ENCODE measurements at places on chromosomes 16 and 17. TPM values are rescaled to one million over a fixed set of nuclear protein-coding genes. Genes with fewer than 3 reads are reported as not detected.

GRCh38 chr16:76487411-76488064 lies 210.3 kb downstream of the CNTNAP4 start:
- no peak for DNase-seq

DNA sequence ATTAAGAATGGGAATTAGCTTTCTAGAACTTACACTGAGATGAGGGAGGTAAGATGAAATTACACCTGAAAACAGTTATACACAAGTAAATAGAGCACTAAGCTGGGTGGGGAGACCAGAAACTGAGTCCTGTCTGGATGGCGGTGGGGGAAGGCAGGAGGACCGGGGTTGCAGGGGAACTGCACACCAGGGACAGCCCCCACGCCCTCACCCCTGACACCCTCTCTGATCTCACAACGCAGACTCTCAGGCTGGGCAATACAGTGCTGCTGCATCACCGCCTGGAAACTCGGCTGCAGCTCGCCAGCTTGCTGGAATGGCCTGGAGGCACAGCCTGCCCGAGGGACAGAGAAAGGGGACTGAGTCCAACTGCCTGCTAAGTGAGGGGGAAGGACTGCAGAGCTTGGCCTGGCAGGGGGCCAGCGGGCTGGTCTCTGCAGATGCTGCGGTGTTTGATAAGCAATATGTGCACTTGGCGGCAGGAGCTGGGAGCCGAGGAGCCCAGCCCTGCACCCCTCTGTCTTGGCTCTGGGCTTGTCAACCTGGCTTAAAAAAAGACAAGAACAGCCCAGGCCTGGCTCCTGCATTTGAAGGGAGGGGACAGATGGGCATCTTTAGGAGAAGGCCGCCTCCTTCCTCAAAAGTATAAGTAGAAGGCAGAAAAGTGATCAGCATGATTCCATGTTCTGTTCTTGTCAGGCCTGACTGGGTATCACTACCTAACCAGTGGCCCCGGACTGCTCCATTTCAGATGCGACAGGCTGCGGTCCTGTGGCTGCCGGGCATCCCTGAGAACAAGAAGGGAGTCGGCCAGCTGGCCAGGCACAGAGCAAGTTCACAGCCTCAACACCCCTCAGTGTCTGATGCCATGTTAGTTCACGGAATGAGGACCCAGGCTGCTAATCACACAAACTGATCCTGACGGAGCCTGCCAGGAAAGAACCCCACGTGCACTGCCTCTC lies 30.2 kb downstream of the SPHK1 start:
- DNase-seq, result peak; percentile 50

DNA sequence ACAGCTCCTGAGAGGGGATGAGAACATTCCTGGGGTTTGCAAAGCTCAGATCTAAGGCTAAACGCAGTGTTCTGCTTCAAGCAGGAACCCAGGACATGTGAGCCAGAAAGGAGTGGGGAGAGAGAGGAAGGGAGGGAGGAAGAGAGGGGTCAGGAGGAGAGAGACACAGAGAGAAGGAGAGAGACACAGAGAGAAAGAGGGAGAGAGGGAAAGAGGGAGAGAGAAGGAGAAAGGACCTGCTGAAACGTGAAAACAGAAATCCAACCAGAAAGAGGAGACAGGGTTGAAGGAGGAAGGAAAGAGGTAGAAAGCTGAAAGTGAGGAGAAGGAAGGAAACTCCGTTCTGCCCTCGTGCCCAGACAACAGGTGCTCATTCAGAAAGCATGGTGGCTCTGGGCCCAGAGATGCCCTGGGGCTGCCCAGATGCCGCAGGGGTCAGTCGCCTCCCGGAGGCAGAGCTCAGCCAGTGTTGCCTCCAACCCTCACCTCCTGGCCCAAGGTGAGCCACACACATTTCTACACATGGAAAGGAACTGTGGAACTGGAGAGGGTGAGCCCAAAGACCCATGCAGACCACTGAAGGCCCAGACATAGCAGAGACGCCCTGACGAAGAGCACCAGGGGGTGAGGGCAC lies 49.0 kb upstream of the ENPP7 start:
- DNase-seq, result no peak

DNA sequence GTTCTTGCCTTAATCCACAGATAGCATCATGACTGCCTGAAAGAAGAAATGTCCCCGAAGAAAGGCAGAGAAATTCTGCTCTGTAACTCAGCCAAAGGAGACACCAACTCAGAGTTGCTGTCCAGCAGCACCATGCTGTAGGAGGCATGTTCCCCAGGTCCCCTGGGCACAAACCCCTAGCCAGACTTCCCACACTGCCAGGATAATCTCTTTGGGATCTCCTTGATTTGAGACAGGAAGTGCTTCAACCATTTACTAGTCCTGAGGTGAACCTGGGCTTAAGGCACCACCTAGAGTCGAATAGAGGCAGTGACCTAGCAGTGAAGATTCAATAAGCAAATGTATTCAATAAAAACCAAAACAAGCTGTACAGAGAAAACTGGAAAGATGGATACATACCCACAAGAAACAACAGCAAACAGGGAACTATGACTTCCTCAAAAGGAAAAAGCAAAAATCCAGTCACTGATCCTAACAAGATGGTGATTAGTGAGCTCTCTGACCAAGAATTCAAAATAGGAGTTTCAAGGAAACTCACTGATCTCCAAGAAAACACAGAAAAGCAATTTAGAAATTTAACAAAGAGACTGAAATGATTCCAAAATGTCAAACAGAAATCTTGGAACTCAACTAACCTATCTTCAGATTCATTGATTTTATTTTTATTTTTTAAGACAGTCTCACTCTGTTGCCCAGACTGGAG lies 5.7 kb downstream of the OR4D2 start:
- DNase-seq, result no peak

- DNase-seq, result no peak
Observed at GRCh38 chr16:62450291-62450690, 414.1 kb upstream of the CDH8 start.

Gene TP53TG3B
- not detected for total RNA-seq

Gene CMTM1
- total RNA-seq, result 6.2 TPM

Gene SOX15
- 0.45 TPM for total RNA-seq

Gene RASD1
- total RNA-seq, result 0.30 TPM

All from HFFc6 (cell line).